Mammary microvascular endothelial cell (primary cell): ENCODE measurements at places on chromosomes 16 and 17. TPM values are rescaled to one million over a fixed set of nuclear protein-coding genes. Genes with fewer than 3 reads are reported as not detected.

CLEC18B gene
- 0.20 TPM in 1 of 2 replicates, not detected in the other for total RNA-seq

CHAD gene
- total RNA-seq, result not detected in 2 replicates

DRC7 gene
- not detected in 2 replicates for total RNA-seq

DPEP1 gene
- 0.13 TPM in 1 of 2 replicates, not detected in the other for total RNA-seq

PRR14 gene
- total RNA-seq, result 13.5 and 16.5 TPM in 2 replicates

CTRB2 gene
- total RNA-seq, result not detected in 2 replicates

CETP gene
- total RNA-seq, result 24.0 and 30.0 TPM in 2 replicates

CLEC16A gene
- 13.3 and 16.7 TPM in 2 replicates for total RNA-seq

KCNJ18 gene
- total RNA-seq, result not detected in 2 replicates

SULT1A4 gene
- 30.4 and 38.4 TPM in 2 replicates for total RNA-seq

RAB11FIP4 gene
- total RNA-seq, result under 0.01 TPM in 1 of 2 replicates, not detected in the other

MED9 gene
- 10.1 and 14.1 TPM in 2 replicates for total RNA-seq

METTL23 gene
- 22.5 and 28.0 TPM in 2 replicates for total RNA-seq

SNX20 gene
- 0.07 TPM in 1 of 2 replicates, not detected in the other for total RNA-seq

ZACN gene
- not detected in 2 replicates for total RNA-seq

TVP23C gene
- 3.1 and 5.9 TPM in 2 replicates for total RNA-seq

KRTAP4-2 gene
- not detected in 2 replicates for total RNA-seq

NOD2 gene
- total RNA-seq, result 0.30 and 0.33 TPM in 2 replicates

PRR11 gene
- 57.3 and 1,133 TPM in 2 replicates for total RNA-seq

PRKCB gene
- total RNA-seq, result not detected in 2 replicates

KRTAP9-8 gene
- total RNA-seq, result not detected in 2 replicates

C16orf96 gene
- 0.05 TPM in 1 of 2 replicates, not detected in the other for total RNA-seq

TMEM220 gene
- total RNA-seq, result 3.3 and 5.5 TPM in 2 replicates

PRDM7 gene
- total RNA-seq, result not detected in 2 replicates

GRAPL gene
- 13.8 and 14.4 TPM in 2 replicates for total RNA-seq

TOX3 gene
- total RNA-seq, result not detected in 2 replicates

SLC35B1 gene
- total RNA-seq, result 82.3 and 84.7 TPM in 2 replicates

KRT12 gene
- total RNA-seq, result not detected in 2 replicates

DOC2A gene
- 0.39 TPM in 1 of 2 replicates, not detected in the other for total RNA-seq

SPN gene
- total RNA-seq, result not detected in 2 replicates

CYB561 gene
- 13.3 and 18.6 TPM in 2 replicates for total RNA-seq

KRT39 gene
- not detected in 2 replicates for total RNA-seq

CHST5 gene
- not detected in 2 replicates for total RNA-seq

CBFA2T3 gene
- total RNA-seq, result not detected in 2 replicates

CSH1 gene
- not detected in 2 replicates for total RNA-seq

NAA38 gene
- 128 and 161 TPM in 2 replicates for total RNA-seq

LUC7L gene
- total RNA-seq, result 30.8 and 35.3 TPM in 2 replicates

STH gene
- not detected in 2 replicates for total RNA-seq
